ENCODE measurements at places on chromosomes 1 and 21.

- no peak for DNase-seq
These were observed 141.4 kb downstream of the PLPP3 start for GRCh38 chr1:56437959-56438358.

DNA sequence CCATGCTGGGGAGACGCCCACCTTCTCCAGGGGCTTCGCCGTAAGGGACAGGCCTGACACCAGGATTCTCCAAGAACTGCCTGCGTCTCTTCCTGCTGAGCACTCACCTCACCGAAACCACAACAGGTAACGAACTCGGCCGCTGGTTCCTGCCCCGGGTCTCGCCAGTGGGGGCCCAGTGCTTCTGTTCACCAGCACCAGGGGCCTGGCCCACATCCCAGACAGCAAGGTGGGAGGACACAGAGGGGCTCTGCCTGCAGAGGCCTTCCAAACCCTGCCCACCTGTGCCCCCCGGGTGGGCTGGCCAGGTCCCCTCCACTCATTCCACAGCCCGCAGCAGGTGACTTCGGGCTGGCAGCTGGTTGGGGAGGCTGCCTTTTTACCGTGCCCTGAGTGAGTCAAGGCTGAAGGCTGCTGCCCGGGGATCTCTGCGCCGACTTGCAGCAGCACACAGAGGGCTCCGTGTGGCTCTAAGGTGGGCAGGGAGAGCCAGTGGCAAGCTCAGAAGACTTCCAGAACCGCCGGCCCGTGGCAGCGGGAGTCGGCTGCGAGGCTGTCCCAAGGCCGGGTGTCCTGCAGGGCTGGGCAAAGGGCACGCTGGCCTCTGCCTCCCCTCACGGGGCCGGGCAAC is 14.7 kb upstream of the COL18A1 start:
- peak; percentile 45 for DNase-seq

DNA sequence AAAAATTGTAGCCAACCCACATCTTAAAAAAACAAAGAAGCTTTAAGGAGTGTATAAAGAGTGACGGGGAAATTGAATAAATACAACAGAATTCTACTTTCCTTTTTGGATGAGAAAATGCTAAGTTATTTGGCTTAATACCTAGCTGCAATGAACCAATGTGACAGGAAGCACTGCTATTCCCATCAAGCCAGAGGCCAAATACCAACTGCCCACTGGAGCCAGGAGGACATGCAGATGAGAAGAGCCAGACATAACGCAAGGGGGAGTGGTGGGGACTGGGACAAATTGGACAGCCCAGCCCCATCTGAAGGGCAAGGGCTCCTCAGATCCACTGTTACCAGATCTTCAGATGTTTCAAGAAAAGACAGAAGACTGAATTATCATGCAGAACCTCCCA is 25.7 kb downstream of the DNAJC11 start:
- DNase-seq, result no peak

DNA sequence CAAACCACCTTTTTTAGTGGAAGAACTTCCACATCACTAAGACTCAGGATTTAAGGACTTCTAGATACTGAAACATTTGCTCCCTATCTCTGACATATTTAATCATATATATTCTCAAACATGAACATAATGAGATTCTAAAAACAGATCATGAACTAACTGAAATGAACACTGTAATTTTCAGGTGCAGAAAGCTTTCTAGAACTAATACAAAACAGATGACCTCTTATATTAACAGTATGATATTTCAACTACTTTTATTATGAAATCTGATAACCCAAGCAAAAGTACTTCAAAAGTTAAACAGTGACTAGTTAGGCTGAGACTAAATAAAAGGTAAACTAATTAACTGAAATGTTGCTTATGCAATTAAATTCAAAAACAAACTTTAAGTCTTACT is 157.5 kb downstream of the COP1 start:
- no peak for DNase-seq

DNA sequence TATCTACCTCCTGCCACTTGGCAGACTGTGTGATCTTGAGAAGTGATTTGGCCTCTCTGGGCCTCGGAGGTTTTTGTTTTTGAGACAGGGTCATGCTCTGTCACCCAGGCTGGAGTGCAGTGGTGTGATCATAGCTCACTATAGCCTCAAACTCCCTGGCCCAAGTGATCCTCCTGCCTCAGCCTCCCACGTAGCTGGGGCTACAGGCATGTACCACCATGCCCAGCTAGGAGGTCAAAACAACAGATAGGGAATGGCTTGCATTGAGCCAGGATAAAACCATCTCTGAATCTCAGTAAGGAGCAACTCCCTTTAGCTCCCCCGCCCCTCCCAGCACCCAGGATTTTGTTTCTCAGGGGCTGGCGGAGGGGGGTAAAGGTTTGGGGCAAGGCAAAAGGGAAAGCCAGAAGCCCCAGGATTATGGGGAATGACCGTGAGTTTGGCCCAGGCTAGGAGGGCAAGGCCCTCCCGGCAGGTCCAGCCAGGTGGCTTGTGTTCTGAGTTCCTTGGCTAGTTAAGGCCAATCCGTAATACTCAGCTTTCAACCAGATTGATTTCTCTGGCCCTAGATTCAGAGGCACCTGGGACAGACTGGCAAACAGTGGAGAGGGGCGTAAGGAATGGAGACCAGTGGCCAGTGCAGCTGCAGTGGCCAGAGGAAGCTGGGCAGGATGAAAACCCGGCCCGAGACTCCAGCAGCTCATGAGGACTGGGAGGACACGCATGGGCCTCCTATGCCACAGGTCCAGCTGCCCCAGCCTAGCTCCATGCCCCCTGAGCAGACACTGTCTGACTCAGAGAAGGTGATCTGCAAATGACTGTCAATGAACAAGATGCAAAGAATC is 130.1 kb downstream of the DMRTB1 start:
- DNase-seq, result no peak

DNA sequence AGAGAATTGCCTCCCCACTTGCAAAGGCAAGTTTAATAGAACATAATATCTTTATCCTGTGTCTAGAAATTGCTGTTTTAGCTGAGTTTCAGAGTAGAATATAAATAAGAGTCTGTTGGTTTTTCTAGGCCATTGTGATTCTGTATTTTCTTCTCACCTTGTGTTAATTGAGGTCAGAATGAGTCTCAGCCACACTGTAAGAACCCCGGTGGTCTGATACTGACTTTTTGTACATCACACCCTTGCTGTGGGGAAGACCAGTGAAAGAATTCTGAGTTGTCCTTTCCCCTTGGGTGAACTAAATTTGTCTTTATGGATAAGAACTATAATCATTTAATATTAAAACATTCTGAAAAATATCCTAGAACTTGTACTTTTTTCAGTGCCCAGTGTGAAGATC is 6.8 kb downstream of the HIPK1 start:
- no peak for DNase-seq

DNA sequence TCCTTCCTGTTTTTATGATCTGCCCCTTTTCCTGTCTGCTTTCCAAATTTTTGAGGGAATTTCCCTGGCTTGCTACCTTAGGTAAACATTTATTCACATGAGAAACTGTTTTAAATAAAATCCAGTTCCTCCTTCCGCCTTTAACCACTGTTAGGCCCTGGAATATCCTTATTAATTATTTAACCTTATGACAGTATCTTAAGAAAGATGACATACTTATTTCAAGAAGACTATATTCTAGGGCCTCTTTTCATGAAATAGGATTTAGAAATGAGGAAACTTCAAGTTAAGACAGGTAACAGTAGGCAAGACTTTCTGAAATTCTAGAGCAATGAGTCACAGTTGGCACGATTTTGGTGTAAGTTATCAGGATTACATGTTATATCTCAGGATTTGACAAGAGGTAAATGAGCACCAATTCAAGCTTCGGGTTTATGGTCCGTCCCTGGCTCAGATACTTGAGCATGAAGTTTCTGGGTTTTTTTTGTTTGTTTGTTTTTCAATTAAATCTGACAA is 2.0 kb upstream of the TNFSF18 start:
- no peak for DNase-seq

DNA sequence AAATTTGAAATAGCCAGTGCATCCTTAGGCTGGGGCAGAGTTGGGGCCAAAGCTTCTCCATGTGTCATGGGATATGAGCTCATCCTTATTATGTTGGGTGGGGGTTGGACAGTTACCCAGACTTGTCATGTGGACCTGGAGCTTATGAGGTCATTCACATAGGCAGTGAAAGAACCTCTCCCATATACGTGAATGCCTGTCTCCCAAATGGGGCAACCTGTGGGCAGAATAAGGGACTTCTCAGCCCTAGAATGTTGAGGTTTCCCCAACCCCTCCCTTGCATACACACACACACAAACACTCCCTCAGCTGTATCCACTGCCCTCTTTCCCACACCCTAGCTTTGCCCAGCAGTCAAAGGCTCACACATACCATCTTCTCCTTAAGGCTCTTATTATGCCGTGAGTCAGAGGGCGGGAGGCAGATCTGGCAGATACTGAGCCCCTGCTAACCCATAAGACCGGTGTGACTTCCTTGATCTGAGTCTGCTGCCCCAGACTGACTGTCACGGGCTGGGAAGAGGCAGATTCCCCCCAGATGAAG is 2.3 kb upstream of the IVL start:
- DNase-seq, result no peak

- no peak for DNase-seq
These were observed 11.7 kb downstream of the OPTC start for GRCh38 chr1:203505526-203506204.

GRCh38 chr1:193747579-193747978 is 561.2 kb upstream of the B3GALT2 start:
- no peak for DNase-seq

DNA sequence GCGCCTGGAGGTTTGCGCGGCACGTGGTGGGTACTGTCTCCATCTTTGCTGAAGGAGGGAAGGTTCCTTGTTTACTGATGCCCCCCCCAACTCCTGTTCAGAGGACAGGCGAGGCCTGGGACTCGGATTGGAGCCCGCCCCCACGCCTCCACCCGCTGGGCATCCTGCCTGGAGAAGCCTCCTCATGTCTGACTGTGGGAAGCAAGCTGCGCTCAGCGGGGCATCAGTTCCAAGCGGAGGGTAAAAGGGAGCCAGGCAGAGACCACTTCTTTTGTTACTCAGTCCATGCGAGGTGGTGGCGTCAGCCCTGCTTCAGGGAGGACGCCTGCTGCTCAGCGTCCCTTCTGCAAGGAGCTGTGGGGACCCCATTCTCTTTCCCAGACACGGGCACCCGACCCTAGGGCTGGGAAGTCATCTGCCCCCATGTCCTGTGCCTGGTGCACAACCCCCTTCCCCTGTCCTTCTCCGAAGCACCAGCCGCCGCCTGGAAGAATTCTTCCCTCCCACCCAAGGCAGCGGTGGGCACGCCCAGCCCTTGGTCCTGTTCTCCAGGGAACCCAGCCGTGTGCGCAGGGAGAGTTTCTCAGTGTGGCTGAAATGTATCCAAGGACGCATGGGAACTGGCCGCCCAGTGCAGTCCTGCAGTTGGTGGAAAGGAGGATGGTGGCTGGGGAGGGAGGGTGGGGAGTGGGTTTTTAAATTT is 414.0 kb downstream of the CAMTA1 start:
- DNase-seq, result no peak

- DNase-seq, result no peak
These were observed 14.2 kb downstream of the WDR4 start for GRCh38 chr21:42864815-42865775.

DNA sequence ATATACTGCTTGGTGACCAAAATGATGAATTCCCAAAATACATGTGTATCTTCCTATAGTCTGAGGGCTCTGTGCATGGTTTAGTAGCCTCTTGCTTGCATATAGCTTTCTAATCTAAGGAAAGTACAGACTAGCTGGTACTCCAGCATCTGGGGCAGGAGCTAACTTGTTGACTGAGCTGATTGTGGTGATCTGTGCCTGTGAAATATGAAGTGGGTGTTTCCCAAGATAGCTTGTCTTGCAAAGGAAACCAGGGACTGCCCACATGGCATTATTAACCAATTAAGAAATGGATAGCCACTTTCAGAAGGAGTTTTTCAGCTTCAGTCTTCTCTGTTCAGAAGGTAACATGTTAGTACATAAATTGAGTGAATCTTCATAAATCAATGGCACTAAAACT is 219.8 kb downstream of the NEGR1 start:
- DNase-seq, result no peak

- DNase-seq, result no peak
These were observed 4.3 kb upstream of the CLEC20A start for GRCh38 chr1:178500936-178501554.

DNA sequence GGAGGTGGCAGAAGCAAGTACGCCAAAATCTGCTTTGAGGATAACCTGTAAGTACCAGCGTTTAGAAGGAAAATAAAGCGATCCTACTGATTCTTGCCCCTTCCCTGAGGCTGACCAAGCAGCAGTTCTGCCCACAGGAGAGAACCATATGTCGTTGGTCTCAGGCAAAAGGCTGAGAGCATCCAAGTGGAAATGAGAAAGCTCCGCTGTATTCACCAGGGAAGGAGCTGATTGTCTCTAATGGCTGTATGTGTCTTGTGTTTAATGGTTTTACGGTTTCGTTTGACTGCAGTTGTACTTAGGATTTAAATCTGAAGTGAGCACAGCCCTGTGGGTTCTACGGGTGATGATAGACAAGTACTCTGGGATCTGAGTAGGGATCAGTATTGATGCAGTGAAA is 21.9 kb downstream of the FAM3B start:
- DNase-seq, result no peak

DNA sequence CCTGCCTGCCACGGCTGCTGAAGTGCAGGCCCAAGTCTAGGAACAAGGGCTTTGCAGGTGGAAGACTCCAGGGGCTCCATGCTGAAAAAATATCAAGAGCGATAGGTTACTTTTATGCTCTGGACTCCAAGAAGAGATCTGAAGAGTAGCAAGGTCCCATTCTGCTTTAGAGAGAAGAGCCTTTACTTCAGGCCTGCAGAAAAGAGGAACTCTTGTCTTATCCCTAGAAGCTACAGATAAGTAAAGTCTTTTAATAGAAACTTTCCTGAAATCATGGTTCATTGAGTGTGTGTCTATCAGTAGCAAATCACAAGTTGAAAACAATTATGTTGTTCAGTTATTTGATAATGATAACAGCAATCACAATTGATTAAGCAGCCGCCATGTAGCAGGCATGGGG is 113.3 kb downstream of the TNR start:
- DNase-seq, result no peak

- DNase-seq, result no peak
These were observed 436.6 kb upstream of the C1orf87 start for GRCh38 chr1:60510162-60510561.

DNA sequence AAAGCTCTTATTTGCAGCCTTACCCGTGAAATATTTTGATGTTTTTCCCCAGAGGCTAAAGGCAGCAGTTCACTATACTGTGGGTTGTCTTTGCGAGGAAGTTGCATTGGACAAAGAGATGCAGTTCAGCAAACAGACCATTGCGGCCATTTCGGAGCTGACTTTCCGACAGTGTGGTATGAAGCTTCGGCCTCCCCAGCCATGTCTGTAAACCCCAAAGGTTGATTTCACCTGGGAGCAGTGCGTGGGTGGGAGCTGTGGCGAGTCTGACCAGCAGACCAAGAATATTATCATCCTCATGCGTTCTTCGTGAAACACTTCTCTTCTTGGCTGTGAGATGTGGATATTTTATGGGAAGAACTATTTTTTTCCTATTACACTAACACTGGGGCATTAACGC is 3.6 kb downstream of the CENPS start:
- no peak for DNase-seq

- DNase-seq, result no peak
These were observed 110.2 kb downstream of the NTNG1 start for GRCh38 chr1:107251083-107251482.
